ENCODE measurements at places on chromosomes 11 and 22.
A peak's percentile ranks its signal among the peaks of the same experiment; 100 is the strongest.

DNA sequence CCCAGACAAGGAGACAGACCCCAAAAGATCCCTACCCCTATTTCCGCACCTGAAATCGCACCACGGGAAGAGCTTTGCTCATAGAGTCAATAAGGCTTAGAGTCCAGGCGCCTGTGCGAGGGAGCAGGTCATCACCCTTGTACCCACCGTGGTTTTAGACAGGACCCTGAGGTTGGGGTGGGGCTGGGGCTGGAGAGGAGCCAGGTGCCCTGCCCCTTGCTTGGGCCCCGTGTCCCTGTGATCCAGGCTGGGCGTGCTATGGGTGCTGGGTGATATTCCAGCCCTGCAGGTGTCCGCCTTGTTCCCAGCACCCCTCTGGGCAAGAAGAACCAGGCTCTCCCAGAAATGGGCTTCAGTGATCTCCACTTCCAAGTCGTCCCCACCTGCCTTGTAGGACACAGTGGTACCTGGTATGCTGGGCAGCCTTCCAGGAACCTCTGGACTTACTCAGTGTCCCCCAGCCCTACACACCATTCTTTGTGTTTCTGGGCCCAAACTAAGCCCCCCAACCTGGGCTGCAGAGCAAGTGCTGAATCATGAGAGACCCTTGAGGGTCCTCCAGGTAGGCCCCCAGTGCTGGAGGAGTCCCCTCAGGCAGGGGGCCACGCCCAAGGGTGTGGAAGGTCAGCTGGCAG is 4.5 kb downstream of the CD81 start:
- no peak for DNase-seq

DNA sequence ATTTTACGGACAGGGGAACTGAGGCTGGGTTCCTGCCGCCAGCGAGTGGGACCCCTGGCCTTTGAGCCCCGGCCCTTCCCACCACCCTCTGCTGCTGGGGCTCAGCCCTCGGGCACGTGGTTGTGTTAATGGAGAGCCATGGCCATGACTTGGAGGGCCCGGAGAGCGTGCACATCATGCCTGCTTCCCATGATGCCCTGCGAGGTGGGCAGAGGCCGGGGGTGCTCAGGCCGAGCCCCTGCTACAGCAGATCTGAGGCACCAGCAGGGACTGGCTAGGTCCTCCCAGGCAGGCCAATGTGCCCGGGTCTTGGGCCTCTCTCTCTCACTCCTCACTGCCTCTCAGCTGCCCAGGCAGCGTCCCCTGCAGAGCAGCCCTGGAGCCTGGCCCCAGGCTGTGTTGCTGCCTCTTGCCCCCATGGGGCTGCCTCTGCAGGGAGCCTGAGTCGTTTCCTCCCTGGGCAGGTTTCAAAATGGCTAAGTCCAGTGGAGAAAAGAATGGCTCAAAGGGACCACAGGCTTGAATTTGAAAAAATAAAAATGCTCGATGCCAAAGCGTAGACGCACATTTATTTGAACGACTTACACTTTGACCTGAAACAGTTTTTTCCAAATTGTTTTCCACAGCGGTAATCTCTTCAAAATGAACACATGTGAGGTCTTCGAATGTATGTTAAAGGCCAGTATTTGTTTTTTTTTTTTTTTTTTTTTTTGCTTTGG is 72.6 kb upstream of the CLDN5 start:
- no peak for DNase-seq

DNA sequence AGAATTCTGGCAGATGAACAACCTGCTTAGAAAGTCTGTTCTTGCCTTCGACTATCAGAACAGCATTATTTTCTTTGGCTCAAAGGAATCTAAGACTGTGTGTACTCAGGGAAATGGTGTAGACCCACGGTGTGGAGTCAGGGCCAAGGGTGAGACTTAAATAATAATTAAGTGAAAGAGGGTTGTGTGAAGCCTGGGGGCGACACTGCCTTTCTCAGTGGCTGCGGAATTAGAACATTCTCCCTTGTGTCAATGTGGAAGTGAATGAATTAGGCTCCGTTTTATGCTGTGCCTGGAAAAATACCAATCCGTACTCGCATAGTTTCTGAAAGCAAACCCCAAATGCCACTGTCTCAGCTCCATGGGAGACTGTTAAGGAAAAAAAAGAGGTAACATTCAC is 50.7 kb downstream of the NAV2 start:
- no peak for DNase-seq

DNA sequence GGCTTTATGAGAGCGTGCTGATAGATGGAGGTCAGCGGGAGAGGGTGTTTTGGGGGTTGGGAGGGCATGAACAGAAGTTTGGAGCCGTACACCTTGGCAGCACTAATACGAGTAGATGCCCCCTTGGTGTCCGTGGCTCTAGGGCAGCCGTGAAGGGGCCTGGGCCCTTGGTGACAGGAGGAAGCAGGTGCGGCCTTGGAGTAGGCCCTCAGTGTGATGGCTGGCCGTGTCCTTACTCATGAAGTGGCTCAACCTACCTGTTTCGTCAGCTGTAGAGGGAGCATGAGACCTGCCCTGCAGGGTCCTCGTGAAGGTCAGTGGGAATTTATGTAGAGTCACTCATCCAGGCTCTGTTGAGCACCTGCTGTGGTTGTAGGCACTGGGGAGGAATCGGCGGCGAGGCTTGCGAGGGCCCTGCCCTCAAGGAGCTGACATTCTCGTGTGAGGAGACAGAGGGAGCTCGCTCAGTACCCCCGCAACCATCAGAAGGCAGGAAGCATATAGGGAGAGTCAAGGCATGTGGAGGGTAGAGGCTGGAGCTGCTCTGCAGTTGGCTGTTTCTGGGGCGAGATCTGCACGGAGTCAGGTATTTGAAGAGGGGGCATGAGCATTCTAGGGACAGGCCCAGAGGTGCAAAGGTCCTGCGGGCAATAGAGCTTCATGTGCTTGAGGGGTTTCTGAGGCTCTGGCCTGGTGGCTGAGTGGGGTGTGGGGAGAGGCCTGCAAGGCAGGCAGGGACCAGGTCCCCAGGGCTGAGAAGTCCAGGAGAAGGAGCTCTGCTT is 39.6 kb downstream of the TBC1D22A start:
- DNase-seq = no peak

- DNase-seq = no peak
These were observed 158.4 kb downstream of the MYO18B start for GRCh38 chr22:25900390-25900789.

DNA sequence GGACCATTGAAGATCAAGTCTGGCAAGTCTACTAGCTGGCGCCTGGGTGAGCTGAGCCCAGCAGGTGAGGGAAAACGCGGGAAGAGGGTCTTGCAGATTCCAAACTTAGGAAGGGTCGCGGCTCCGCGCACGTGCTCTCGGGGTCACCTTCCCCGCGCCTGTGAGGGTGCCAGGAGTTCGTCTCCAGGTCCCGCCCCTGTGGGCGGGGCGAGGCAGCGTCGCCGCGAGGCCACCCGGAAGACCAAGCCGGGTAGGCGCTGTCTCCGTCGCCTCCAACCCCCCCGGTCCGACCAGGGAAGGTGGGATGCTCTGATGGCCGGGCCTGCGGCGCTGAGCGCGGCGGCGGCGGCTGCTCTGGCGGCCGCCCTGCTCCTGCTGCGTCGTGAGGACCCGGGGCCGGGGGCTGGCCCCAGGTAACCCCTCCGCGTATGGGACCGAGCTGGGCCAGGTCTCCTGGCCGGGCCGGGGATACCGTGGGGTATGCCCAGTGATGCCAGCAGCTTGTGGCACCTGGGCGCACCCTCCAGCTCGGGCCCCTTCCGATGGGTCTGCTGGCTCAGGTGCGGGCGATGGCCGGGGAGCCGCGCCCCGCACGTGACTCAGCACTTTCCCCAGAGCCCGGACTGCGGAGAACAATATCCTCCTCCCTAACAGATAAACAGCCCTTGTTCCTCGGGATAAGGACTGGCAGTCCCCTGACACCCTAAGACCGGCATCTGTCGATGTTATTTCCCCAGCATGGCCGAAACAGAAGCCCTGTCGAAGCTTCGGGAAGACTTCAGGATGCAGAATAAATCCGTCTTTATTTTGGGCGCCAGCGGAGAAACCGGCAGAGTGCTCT is at the start of gene HTATIP2:
TSS of gene HTATIP2 (plus strand) at position 215 of the 841 bp plus-strand sequence. CDS start at position 739, 524 bp downstream.
- DNase-seq = peak; percentile 85

- peak; percentile 67 for DNase-seq
These were observed 5.7 kb upstream of the ACAT1 start for GRCh38 chr11:108115500-108116140.

- no peak for DNase-seq
These were observed 180.6 kb downstream of the ADAMTS15 start for GRCh38 chr11:130629039-130629438.

Data from erythroblast (primary cell).